ENCODE measurements at places on chromosomes 4 and X.
A peak's percentile ranks its signal among the peaks of the same experiment; 100 is the strongest.

DNA sequence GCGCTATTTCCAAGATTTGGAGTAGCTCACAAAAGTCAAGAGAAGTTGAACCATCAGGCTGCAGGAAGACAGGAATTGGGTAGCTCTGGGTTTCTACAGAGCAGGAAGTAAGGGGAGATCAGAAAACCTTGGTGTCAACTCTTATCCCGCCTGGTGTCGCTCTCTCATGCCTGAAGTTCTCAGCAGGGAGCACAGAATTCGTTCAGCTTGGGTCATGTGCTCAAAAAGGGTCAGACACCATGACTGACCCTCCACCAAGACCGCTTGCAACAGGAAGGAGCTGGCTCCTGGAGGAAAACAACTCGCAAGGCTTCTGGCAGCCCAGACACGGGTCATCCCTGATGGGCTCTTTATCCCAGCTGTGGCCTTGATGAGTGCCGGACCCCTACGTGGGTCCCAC lies 93.7 kb upstream of the MSX1 start:
- no peak for DNase-seq

DNA sequence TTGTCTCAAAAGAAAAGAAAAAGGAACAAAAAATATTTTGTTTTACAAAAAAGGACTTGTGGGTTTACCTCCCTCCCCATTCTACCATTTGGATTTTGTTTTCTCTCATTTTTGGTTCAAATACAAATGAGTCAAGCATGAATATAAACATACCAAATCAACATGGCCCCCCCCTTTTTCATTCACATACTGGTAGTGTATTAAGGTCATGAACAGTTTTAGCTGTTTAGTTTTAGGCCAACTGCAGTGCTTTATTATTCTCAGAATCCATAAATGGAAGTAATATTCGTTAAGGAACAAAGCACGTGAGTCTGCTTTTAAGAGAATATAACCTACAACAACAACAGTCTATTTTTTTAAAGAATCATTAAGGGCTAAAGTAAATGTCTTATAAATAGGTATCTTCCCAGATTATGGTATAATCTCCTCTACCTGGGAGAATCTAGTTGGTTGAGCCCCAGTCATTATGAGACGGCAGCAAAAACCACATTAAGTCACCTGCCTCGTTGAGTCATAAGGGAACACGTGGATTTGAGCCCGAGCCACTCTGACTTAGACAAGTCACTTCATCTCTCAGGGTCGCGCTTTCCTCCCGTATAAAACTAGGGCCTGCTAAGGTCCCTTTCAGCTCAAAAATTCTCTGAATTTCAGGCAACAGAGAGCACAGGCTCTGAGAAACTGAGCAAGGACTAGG lies 26.7 kb downstream of the BCLAF3 start:
- no peak for DNase-seq

DNA sequence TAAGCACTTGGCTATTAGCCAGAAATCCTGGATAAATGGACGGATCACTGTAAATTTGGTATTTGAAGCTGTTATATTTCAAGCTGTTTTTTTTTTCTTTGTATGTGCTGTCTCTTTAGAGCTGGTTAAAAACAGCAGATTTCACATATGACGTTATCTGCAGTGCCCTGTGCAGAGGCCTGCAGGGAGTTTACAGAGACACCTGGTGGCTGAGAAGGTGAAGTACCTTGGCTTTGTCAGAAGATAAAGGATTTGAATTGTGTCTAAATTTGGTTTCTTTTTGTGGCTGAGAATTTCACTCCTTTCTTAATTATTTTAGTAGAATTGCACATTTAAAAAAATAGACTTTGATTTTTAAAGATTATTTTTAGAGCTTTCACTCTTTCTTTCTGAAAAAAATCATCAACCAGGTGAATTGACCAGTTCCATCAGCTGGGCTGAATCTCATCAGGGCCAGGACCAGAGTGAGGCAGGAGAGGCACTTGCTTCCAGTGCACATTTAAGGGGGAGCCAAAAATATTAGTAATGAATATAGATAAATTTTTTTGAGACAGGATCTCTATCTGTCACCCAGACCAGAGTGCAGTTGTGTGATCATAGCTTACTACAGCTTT lies 9.6 kb upstream of the CHRNA9 start:
- DNase-seq = peak; percentile 42

DNA sequence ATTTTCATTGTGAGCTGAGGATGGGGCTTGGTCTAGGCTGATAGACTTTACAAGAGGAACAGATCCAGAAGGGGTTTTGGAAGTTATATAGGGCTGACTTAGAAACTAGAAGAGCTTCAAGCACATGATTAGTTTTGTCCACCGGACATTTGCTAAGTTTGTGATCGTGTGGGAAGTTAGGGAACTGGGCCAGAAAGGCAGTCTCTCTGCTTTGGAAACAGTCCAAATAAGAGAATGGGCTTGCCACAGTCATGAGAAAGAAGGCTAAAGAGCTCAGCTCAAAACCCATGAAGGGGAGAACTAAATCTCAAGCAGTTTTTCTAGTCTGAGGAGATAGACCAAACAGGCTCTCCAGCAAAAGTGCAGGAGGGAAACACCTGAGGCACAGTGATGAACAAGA lies 67.8 kb downstream of the ZNF674 start:
- DNase-seq = no peak

- DNase-seq = no peak
These were observed 73.8 kb downstream of the POLA1 start for GRCh38 chrX:24767557-24767956.

DNA sequence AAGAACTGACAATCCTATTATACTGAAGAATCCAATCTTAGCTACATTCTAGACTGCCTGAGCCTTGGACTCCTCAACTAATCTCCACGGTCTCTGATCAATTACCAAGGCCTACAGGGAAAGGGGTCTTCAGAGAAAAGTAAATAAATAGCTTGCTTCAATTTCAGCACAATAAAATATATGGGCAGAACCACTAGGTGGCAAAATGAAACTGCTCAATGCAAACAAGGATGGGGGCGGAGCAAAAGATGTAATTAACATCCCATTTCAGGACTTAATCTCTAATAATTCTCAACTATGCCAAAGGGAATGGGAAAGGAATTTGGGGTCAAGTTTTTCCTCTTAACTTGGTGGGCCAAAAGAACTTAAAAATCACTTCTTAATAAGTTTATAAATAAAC lies 78.4 kb upstream of the MAP3K15 start:
- DNase-seq = no peak

GRCh38 chrX:69268611-69269010 lies 103.4 kb upstream of the PJA1 start:
- DNase-seq = no peak

GRCh38 chrX:9461087-9461486 lies 3.8 kb upstream of the TBL1X start:
- no peak for DNase-seq

- no peak for DNase-seq
These were observed 340.3 kb upstream of the GRID2 start for GRCh38 chr4:91963486-91963885.

GRCh38 chr4:98786866-98787265 lies 128.5 kb upstream of the TSPAN5 start:
- DNase-seq = no peak

GRCh38 chr4:96326846-96327245 lies 487.0 kb downstream of the PDHA2 start:
- no peak for DNase-seq

DNA sequence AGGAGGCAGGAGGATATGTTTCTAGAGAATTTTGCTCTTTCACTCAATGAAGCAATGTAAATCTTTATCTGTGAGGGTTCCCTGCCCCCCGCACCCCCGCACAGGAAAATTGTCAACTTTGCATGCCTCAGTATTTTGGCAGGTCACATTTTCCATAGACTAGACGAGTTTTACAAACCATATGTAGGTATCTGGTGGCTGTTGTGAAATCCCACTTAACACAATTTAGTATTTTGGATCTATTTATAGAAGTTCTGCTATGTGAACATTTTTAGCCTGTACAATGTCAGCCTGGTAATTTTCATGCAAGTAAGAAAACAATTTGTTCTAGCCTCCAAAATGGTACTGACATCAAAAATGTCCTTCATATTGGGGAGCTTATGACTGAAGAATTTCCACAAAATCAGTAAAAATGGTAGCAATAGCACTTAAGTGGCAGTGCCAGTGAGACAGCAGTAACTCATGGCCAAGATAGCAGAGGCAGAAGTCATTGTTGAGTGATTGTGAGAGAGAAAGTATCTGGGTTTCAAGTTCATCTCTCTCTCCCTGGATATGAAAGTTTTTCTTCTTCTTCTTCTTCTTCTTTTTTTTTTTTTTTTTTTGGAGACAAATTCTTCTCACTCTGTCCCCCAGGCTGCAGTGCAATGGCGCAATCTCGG lies 12.4 kb upstream of the FRYL start:
- no peak for DNase-seq

- DNase-seq = no peak
These were observed 91.9 kb downstream of the FAM13A start for GRCh38 chr4:88965053-88965452.

DNA sequence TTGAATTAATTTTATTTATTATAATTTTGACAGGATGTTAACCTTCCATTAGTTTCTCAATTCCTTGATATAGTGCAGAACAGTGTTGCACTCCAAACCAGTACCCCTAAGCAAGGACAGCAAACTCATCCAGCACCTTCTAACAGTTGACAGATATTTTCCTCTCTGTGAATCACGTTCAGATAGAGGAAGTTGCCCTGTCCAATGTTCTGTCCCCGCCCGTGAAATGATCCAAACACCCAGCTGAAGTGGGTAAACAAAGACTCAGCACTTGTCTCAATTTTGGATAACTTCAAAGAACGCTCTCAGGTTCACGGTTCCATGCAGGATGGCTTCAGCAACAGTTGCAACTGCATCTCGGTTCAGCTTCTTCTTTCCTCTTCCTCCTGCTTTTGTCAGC lies 1240.0 kb upstream of the ADGRL3 start:
- DNase-seq = no peak

GRCh38 chr4:168633064-168633463 lies 136.2 kb downstream of the PALLD start:
- DNase-seq = no peak

GRCh38 chr4:189767941-189768340 lies 172.7 kb upstream of the FRG1 start:
- no peak for DNase-seq

GRCh38 chrX:129556806-129557315 lies 16.8 kb downstream of the OCRL start:
- no peak for DNase-seq

GRCh38 chr4:90833706-90834105 lies 706.5 kb downstream of the CCSER1 start:
- DNase-seq = no peak

DNA sequence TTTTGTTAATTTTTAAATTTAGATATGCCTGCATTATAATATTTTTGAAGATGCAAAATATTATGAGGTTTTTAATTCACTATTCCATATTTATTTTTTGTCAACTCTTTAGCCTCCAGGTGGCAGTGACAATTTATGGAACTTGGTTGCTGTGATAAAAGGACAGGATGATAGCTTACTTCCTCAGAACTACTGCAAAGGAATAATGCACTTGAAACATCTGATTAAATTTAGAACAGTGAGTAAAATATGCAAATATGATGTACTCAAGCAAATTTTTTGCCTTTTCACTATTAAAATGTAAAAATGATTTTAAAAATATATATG lies 45.1 kb downstream of the SPATA4 start:
- DNase-seq = no peak

GRCh38 chr4:151859641-151860040 lies 98.8 kb upstream of the GATB start:
- no peak for DNase-seq

GRCh38 chr4:170017252-170017651 lies 8.9 kb downstream of the MFAP3L start:
- DNase-seq = no peak

- no peak for DNase-seq
These were observed 904 bp upstream of the WDR1 start for GRCh38 chr4:10117359-10118047.

GRCh38 chr4:7964459-7964858 lies 24.8 kb upstream of the AFAP1 start:
- DNase-seq = no peak

DNA sequence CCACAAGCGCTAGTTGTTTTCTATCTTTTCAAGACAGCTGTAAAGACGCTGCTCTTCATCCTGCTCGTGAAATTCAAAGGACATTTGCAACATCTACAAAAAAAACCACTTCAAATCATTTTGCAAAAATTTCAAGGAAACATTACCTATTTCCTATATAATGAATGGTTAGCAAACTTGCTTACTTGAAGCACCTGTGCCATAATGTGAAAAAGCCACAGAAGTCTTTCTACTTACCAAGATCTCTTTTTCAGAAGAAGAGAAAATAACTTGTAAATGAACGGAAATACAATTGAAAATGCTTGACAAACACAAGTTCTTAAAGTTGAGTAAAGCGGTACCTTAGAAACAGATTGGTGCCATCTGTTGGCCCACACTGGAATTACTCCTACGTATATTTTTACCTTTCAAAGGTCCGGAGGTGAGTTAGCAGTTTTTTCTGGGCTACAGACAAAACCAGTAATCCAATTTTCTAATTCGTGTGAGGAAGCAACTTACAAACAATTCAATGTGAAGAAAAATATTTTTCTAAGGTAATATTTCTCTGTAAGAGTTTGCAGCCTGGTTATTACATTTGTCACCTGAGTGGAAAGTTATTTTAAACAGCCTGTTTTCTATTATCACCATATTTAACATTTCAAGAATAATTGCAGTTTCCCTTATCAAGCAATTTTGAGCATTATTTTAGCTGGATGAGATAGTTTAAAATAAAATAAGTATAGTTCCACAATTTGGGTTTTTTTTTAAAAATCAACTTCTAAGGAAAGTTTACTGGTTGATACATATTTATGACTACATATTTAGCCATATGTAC lies at the start of gene TLR6:
Gene TLR6, minus strand, starts transcription at position 294 of the 814 bp plus-strand sequence. CDS start 27,344 bp downstream, outside the sequence.
- DNase-seq = no peak

DNA sequence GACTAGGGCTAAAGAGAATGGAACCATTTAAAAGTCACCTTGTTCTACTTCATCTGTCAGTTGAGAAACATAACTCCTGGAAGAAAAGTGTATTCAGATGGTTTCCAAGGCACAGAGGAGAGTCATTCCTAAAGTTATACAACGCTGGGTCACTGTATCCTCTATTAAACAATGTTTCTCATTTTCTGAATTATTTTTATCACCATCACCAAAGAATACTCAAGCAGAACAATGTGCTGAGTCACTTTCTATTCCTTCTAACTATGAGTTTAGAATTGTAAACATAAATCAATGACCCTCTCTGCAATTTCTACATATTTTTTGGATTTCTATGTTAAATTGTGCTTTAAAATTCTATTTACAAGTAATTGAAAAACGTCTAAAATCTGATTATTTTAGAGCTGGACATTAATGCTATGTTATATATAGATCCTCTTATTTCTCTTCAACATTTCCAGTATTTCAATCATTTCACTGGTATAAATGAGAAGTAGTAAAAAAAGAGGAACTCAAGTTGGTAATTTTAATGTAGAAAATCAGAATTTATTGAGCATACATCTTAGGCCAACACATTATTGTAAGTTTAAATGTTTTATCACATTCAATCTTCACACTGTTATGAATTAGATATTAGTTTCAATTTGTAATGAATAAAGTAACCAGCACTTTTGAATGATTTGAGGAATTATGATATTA lies 7.5 kb downstream of the DTHD1 start:
- no peak for DNase-seq

GRCh38 chr4:102503831-102504786 lies 3.0 kb downstream of the NFKB1 start:
- DNase-seq = no peak

GRCh38 chr4:184655889-184656869 lies 6.6 kb downstream of the PRIMPOL start:
- DNase-seq = no peak

Measured in activated T-cell treated with anti-CD3 and anti-CD28 coated beads, Interleukin-2, amount 50 U/mL, for 1 hour (primary cell).